NCI-H1694 treated with DMSO at 0.1 percent for 48 hours (cell line): ENCODE measurements at places on chromosomes 2 and 18.

DNA sequence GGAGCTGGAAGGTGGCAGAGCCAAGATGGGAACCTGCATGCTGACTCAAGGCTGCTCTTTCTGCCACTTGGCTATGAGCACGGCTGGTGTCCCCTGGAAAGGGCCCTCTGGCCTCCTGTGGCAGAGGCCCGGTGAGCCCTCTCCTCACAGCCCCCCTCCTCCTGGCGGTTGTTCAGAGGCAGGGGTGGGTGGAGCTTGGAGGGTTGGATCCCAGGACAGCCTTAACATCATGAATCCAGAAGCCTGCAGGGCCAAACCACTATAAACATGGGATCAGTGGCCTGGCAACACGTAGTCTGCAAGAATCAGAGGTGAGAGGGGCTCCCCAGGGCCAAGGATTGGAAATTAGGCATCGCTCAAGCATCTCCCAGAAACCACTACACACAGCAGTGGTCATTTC, 48.5 kb upstream of the LOXHD1 start:
- no peak for DNase-seq

DNA sequence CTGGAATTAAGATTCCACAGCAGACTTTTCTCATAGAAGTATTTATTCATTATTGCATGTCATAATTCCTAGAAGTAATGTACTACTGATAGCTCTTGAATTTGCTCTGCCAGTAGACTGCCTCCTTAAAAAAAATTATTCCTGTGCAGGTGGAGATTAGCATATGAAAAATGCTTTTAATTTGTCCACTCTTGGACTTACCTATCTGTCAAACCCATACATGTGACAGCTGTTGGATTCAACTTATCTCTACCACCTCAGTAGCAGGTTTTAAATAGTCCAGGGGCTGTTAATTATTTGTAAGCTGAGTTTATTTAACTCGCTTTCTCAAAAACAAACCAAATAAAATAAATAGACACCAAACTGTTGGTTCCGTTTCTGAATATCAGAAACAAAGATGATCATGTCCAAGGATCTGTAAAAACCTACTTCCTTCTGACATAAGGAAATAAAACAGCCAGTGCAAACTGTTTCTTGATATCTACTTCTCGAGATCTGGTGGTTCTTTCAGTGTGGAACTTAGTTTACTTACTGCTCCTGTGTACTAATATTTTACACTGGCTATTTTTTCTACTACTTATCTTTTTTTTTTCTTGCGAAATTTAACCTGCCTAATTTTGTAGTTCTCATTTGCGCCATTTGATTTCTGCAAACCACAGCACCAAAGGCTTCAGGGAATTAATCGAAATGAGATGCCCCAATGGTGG, 44.2 kb downstream of the ZEB2 start:
- DNase-seq = no peak

DNA sequence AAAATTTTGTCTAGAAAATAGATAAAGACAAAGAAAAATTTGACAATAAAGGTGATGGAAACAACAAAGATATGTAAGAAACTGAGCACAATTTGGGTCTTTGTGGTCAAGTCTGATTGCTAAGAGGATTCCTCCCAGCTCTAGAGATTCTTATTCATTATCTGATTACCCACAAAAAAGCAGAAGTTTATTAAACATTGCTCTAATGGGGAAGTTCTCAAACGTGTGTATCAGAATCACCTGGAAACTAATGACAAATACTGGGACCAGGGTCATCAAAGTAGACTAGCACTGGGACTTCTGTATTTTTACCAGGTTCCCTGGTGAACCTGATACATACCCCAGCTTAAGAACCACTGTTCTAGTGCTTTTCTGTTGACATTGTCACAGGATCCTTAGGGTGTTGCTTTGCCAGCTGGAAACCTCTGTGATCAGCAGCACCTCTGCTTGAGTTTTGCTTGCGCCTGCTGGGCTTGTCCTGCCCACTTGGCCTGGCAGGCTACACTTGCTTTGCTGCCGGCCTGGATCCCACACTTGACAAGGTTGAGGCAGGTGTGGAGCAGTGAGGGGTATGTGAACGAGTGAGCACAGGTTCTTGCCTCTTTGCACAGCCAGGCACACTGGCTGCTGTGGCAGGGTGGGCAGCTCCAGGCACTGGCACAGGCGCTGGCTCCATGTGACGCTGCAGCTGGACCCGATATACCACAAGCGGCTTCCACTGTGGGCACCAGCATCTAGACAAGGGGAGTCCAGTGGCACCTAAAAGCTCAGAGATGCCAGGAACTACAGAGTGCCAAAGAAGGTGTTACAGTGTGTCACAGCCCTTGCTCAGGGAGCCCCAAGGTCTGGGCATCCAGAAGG, 6.2 kb upstream of the GORASP2 start:
- DNase-seq = no peak

GRCh38 chr2:27249891-27250651, 12.8 kb downstream of the SLC30A3 start:
- DNase-seq = peak; percentile 38

GRCh38 chr2:223251656-223252229, 199.8 kb downstream of the KCNE4 start:
- no peak for DNase-seq

- DNase-seq = no peak
Measured at GRCh38 chr2:174635776-174636404, 38.3 kb upstream of the WIPF1 start.

- no peak for DNase-seq
Measured at GRCh38 chr2:207370646-207371045, 159.1 kb upstream of the CREB1 start.

DNA sequence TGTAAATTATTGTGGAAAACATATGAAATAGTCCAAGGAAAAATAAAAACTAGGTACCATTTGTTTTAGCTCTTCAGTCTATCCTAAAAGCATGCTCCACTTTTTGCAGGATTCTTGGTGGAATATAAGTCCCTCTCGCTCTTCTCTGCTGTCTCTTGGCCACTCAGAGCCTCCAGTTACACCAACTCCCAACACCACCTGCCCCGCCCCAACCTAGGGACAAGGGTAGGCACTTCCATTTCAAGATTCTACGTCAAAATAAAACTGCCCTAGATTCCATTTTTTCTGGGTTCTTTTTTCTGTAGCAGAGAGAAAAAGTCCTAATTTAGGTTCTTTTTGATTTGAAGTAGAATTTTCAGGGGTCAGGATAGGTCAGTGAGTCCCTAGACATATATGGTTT, 1036.2 kb upstream of the POU3F3 start:
- DNase-seq = no peak

DNA sequence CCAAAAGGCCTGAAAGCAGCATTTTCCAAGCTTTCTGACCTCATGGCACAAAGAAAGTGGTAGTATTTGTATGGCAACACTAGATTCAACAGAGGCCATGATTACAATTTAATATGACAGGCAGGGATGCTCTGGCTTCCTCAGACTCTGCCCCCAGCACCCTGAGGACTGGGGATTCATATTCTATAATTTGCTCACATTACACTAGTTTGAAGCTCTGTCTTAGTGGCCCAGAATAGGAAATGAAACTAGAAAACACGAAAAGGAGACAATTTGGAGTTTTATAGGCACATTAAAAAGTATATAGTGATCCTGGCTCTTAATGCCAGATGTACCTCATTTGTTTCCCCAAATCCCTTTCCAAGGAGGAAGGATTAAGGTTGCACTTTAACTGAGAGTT, 173.0 kb upstream of the STK17B start:
- DNase-seq = no peak

- DNase-seq = no peak
Measured at GRCh38 chr2:230011617-230012016, 57.1 kb downstream of the SLC16A14 start.

- peak; percentile 33 for DNase-seq
Measured at GRCh38 chr18:1018181-1018681, 113.6 kb downstream of the ADCYAP1 start.

DNA sequence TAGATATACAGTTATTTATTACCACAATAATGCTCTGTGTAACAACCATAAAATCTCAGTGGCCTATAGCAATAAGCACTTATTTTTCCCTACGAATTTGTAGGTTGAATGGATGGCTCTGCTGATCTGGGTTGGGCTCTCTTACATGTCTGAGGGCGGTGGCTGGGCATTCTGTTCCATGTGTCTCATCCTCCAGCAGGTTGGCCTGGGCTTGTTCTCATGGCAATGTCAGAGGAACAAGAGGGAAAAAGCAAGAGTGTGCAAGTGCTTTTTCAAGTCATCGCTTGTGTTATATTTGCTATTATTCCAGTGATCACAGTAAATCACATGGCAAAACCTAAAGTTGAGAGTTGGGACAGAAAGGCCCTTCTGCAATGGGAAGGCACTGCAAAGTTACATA, 30.4 kb upstream of the MYO3B start:
- no peak for DNase-seq

GRCh38 chr2:16323551-16324543, 341.8 kb downstream of the CYRIA start:
- no peak for DNase-seq

DNA sequence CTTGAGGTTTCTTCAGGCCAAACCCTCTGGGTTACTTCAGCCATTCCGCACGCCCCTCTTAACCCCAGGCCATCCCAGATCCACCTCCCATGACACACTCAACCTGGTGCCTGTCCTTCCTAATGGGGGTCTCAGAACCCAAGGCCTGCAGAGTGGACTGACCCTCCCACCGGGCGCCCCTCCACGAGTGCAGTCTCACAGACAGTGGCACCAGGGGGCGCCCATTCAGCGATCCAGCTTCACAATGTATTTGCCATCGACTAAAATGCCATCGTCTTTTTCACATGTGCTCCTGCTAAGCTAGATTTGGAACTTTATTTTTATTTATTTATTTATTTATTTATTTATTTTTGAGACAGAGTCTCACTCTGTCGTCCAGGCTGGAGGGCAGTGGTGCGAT, 38.5 kb downstream of the INPP5D start:
- DNase-seq = no peak

DNA sequence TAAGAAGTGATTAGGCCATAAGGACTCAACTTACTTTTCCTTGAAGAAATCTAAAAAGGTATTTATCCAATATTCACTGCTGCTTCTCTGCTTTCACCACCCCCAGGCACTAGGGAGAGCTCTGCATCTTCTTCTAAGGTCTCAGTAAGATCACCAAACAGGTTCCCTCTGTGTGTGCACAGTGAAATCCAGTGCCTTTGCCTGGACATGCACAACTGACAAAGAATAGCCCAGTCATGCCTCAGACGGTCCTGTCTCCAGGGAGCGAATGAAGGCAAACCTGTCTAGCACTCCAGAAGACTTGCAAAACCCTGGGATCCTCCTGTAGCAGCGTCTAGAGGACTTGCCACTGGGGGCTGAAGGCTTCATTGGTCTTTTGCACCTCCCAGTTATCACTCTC, 344.5 kb upstream of the LRATD1 start:
- DNase-seq = no peak

DNA sequence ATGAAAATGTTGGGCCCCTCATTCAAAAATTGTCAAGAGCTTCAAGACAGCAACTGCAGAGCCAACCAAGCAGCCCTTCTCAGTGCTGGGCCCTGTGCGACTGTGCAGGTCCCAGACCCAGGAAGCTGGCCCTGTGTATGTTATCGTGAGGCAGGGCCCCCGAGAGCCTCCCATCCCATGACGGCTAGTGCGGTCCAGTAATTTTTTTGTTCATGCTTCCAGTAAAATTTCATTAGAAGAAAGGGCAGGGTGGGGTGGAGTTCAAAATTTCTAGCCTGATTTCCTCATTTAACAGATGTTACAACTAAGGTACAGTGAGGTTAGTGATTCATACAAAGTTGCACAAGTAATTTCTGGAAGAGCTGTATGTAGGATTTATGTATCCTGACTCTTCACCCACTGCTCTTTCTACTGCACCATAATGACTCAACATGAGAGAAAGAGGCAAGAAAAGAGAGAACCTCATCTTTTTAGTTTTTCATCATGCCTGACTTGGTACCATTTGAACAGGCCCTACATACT, 105.5 kb downstream of the ZEB2 start:
- no peak for DNase-seq

GRCh38 chr2:10414591-10414990, 33.5 kb downstream of the ODC1 start:
- peak; percentile 53 for DNase-seq

- no peak for DNase-seq
Measured at GRCh38 chr2:158519481-158519880, 62.7 kb downstream of the PKP4 start.

GRCh38 chr2:9707008-9707407, 76.2 kb upstream of the YWHAQ start:
- no peak for DNase-seq

DNA sequence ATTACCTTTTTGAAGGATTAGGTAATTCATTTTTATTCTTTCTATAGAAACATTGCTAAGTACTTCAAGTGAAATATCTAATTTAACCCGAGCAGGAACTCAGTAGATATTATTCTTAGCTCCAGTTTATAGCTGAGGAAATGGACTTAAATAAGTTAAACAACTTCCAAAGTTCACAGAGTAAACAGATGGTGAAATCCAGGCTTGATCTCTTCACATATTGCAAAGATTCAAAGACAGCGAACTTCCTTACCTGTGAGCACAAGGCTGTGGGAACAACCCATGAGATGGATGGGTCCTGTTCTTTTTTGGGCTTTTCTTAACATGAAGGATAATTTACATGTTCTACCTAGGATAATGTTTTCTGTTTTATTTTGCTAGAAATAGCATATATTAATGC, 439.0 kb downstream of the IRS1 start:
- DNase-seq = no peak

- DNase-seq = no peak
Measured at GRCh38 chr2:239462671-239463506, 62.1 kb upstream of the HDAC4 start.

DNA sequence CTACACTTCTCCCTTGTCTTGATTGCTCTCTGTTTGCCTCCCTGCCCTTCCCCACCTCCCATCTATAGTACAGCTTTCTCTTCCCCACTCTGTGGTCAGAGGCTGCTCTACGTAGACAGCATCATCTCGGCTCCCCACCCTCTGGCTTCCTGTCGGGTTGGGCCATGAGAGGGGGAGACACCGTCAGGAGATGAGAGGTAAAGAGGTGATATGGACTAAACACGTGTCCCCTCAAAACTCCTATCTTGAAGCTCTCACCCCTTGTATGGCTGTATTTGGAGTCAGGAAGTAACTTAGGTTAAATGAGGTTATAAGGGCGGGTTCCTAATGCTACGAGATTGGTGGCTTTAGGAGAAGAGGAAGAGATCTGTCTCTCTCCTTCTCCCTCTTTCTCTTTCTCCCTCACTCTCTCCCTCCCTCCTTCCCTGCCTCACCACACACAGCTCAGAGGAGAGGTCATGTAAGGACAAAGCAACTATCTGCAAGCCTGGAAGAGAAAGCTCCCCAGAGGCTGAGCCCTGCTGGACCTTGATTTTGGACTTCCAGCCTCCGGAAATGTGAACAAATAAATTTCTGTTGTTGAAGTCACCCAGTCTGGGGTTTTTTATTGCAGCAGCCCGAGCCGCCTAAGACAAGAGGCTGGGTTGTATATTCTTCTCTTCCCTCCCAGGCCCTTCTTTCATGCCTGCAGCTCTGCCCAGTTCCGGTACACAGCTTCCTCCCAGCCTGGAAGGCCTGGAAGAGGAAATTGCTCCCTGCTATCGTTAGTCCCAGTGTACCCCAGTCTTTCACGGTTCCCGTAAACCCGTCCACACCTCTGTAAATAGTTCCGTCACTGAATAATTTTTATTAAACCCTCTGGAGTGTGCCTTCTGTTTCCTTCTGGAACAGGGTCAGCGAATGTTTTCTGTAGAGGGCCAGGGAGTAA, 138.0 kb downstream of the AKAIN1 start:
- DNase-seq = peak; percentile 42
